ENCODE measurements at places on chromosomes 12 and 14.

DNA sequence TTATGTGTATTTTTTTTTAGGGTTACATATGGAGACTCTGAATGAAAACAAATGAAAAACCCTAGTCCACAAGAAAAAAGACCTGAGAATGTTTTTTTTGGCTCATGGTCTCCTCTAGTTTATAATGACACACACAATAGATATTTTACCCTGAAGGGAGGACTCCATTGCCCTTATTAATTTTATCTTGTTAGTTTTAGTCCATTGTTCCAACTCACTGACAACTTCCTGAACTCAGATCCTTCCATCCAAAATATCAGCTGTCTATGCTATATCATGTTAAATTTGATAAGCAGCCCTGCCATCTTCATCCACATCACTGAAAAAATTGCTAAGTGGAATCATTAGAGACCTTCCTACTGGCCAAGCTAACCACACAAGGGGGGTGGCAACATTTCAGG, 232.1 kb downstream of the MON2 start:
- no peak for DNase-seq

- DNase-seq: no peak
Observed at GRCh38 chr14:96267336-96267735, 11.3 kb downstream of the BDKRB1 start.

- no peak for DNase-seq
Observed at GRCh38 chr14:23831596-23831995, 122.0 kb upstream of the DHRS4 start.

GRCh38 chr14:96693987-96694386, 103.2 kb upstream of the VRK1 start:
- no peak for DNase-seq

GRCh38 chr14:58598028-58598803, 39.5 kb upstream of the DACT1 start:
- no peak for DNase-seq

DNA sequence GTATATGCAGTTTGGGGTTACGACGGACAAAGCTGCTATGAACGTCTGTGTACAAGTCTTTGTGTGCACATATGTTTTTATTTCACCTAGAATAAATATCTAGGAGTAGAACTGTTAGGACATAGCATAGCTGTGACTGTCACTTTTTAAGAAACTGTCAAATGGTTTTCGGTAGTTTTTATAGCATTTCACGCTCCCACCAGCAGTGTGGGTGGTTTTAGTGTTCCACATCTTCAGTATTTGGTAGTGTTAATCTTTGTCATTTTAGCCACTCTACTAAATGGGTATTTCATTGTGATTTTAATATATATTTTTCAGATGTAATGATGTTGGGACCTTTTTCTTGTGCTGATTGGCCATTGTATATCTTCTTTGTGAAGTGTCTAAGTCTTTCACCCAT, 109.1 kb upstream of the BCAT1 start:
- DNase-seq: no peak

GRCh38 chr14:37589715-37590427, 5.2 kb downstream of the FOXA1 start:
- DNase-seq: no peak

- DNase-seq: no peak
Observed at GRCh38 chr12:46483572-46484395, 111.2 kb upstream of the SLC38A2 start.

- no peak for DNase-seq
Observed at GRCh38 chr14:104320611-104321086, 182.3 kb downstream of the KIF26A start.

DNA sequence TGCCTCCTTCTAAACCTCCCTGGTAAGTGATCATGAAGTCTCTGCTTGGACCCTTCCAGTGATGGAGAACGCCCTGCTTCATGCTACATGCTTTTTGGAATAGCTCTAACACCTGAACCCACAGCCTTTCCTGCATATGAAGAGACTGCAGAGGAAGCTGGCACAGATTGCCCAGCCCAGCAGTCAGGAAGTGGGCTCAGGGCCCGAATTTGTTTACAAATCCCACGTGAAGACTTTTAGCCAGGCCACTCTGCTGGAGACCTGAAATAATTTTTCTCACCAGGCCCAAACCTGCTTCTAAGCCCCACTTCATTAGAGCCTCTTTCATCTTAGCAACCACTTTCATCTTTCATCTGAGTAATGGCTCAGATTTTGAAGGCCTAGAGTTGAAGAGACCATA, 22.9 kb downstream of the RTN1 start:
- DNase-seq: no peak

DNA sequence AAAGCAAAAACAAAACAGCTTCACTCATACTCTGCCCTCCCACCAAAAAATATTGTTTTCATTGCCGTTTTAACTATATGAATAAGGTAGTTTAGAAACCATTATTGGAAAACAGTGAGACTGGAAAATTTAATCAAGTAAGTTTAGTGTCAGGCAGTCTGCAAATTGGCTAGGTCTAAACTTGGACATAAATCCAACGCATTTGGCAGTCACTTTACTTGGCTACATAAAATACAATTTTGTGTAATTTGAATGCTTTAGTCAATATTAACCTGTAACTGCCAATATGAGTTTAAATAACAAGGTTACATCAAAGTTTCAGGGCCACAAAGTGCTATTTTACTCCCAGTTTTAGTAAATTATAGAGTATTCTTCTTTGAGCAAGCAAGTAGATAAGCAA, 202.3 kb upstream of the SLC38A2 start:
- no peak for DNase-seq

GRCh38 chr14:75011356-75011994, 8.8 kb downstream of the EIF2B2 start:
- no peak for DNase-seq

- DNase-seq: no peak
Observed at GRCh38 chr14:67270933-67271332, 29.7 kb downstream of the PALS1 start.

DNA sequence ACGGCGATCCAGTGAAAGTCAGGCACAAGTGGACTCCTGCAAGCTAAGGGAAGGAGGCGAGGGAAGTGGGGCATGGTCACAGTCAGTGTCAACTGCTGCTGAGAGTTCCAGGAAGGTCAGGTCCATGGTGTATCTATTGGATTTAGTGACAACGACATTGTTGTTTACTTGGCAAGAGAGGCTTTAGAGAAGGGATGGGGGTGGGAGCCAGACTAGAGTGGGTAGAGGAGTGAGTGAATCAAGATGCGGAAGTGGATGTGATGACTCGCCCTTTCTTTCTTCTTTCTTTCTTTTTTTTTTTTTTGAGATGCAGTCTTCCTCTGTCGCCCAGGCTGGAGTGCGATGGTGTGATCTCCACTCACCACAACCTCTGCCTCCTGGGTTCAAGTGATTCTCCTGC, 12.5 kb downstream of the P2RX7 start:
- no peak for DNase-seq

- no peak for DNase-seq
Observed at GRCh38 chr14:98374136-98374535, 897.9 kb downstream of the BCL11B start.

DNA sequence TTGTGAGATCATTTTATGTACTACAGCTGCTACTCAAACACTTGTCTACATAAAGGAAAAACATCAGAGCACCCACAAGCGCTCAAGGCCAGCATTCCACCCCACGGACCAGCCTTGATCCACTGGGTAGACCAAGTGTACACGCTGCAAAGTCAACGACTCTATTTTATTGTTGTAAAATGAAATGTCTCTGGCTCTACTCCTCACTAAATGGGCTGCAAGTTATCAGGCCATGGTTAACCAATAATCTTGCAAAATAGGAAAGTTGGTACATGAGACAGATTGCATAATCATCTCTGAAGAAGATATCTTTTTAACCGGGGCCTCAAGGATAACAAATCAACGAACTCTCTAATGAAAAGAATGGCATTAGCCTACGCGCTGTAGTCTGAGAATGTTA, 69.9 kb upstream of the FOXN3 start:
- no peak for DNase-seq

GRCh38 chr14:35197015-35197414, 74.7 kb downstream of the PRORP start:
- DNase-seq: no peak

DNA sequence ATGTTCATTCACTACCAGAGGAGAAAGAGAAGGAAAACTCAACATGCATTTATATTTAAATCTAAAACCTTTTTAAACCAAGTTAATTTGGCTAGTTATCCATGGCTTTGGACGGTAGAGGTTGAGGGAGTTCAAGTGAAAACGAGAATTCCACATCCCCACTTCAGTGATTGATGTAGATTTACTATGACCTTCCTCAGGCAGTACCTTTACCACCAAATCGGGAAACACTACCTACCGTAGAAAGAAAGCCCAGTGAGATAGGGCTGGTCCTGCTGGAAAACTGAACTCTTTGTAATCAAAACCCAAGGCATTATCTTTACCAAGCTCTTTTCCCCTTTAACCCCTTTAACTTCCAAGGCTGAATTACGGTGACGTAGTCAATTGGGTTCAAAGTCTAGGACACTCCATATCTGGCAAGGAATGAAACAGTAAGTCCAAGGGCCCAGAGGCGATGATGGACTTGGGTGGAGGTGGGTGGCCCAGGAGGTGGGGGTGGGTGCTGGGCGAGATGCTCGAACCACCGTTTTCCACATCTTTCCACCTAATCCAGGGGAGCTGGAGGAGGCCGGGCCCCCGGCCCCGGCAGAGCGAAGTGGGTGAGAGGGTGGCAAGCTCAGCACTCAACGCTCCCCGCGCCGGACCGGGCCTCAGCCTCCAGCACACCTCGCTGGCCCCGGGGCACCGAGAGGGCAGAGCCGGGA, 618 bp downstream of the SEC23A start:
- DNase-seq: no peak

GRCh38 chr12:70640901-70641300, 3.7 kb upstream of the PTPRB start:
- DNase-seq: no peak

DNA sequence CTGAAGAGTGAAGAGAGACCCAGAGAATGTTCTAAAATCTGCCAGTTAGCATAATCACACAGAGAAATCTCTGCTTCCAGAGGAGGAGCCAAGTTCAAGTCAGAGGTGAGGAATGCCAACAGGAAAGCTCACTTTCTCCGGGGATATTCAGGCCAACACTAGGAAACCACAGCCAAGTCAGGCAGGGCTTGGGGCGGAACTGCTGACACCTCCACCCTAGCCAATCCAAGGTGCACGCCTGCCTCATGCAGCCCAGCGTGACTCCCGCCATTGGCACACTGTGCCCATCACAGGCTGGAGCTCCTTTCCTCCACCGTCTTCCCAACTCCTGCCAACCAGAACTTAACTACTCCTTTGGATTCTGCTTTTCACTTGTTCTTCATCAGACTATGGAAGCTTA, 374.3 kb upstream of the CCDC196 start:
- no peak for DNase-seq

DNA sequence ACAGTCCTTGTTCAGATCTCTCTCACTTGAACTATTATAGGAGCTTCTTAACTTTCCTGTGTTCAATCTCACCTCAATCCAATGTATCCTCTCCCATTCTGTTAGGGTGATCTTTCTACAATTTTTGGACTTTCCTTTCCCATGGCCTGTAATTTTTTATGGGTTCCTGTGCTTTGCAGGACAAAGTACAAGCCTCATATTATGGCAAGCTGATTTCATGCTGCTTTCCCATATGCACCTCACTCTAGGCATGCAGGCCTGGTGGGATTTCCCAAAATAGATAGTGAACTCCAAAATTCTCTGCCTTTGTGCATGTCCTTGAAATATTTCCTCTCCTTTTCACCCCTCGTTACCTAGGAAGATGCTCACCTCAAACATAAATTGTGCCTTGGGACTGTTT, 499.4 kb downstream of the NAV3 start:
- no peak for DNase-seq

DNA sequence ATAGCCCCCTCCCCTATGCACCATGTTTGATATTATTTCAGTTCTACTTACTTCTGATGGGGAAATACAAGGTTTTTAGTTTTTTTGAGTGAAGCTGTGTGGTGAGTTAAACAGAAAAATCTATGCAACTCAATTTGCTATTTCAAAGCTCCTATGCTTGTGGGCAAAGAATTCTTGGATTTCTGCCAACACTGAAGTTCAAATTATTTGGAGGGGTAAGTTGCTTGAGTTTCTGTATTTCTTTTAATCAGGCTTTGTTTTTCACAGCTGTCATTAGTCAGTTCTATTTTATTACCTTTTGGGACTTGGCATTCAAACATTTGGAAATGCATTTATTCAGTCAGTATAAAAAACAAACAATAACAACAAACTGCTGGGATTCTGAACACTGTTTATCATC, 407.5 kb upstream of the MGAT4C start:
- no peak for DNase-seq

GRCh38 chr12:66916189-66916588, 237.3 kb upstream of the GRIP1 start:
- no peak for DNase-seq

- DNase-seq: no peak
Observed at GRCh38 chr14:73461478-73462047, 3.2 kb upstream of the NUMB start.
